ENCODE measurements at places on chromosomes 3 and 15.

- peak; percentile 11 for DNase-seq
Measured at GRCh38 chr3:188154809-188155574, 1.0 kb downstream of the LPP start.

- no peak for DNase-seq
Measured at GRCh38 chr3:149608987-149609386, 48.8 kb downstream of the WWTR1 start.

DNA sequence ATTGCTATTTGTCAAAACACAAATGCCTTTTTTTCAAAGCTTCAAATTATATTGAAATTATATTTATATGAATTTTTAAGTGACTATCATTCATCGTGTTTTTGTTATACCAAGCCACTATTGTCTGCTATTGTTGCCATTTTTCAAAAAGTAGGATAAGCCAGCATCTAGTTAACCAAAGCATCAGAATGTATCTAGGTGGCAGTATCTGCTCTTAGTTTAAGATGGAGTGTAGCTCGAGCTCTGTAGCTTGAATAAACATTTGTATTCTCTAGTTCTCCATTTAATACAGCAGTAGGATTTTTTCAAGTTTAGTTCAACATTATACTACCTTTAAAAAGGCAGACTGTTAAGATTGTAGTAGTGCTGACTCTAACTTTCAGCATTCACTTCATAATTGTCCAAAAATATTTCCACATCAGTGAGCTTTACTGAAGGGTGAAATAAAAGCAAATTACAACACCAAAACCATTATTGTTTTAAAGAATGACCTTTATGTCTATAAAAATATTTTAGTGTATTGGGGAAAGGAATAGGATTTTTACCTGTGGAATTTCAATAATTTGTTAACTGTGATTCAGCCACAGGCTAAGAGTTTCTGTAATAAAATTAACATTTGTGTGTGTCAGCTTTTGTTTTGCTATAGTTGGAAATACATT is 19.6 kb upstream of the C15orf61 start:
- DNase-seq: no peak

DNA sequence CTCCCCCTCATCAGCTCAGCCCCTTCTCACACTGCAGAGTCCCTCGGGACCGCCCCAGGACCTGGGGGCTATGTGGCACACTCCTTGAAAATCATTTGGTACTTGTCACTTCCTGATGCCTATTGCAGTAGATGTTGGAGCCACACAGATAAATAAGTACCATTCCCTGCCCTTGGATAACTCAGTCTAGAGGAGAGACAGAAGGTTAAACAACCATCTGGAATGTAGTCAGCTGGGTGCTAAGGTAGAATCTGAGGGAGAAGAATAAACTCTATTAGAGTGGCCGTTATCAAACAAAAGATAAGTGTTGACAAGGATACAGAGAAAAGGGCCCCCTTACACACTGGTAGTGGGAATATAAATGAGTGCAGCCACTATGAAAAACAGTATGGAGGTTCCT is 112.3 kb upstream of the NR2E3 start:
- DNase-seq: no peak

GRCh38 chr15:100705841-100706240 is 103.5 kb downstream of the ASB7 start:
- DNase-seq: no peak

- DNase-seq: no peak
Measured at GRCh38 chr3:40620151-40620550, 95.4 kb downstream of the ZNF621 start.

DNA sequence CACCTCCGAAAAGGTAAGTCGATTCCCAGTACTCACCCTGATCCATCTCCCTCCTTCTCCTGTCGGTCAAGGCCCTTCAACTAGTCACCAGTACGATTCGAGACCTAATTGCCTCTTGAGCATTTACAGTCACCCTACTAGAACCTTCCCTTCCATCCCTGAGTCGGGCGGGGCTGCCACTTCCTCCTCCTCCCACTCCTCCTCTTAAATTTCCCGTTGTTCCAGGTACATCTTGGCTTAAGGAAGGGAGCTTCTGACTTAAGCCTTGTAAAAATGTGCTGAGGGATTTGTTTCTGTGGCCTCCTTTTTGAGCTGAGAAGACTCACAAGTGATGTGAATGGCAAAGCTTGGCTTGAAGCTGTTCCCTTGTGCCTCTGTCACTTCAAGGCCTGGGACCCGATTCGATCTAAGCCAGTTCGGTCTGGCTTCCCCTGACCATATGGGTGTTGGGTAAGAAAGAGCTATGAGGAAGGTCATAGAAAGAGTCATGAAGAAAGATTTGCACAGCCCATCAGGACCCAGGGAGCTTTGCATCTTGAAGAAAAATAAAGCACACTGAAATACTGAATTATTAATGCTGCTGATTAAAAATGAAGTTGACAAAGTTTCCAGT is 28.1 kb downstream of the LCMT2 start:
- no peak for DNase-seq

DNA sequence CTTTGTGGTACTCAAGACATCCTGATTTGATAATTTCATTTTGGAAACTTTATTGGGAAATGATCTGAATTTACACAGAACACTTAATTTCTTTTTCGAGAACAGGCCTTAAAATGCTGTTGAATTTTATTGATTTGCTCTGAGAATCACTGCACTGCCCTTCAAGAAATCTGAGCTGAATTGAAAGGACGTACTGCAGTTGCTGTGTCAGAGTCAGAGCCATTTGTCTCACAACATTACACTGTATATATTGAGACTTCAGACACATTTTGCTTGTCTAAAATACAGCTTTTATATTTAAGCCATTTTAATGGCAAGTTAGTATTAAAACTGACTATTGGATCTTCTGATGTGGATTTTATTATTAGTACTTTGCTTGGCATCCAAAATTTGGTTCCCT is 504.1 kb downstream of the NLGN1 start:
- DNase-seq: no peak

- DNase-seq: no peak
Measured at GRCh38 chr3:13548696-13549622, at the start of gene FBLN2. Gene FBLN2 (plus strand): TSS chr3:13549125. CDS start chr3:13570356, 21,231 bp downstream.

DNA sequence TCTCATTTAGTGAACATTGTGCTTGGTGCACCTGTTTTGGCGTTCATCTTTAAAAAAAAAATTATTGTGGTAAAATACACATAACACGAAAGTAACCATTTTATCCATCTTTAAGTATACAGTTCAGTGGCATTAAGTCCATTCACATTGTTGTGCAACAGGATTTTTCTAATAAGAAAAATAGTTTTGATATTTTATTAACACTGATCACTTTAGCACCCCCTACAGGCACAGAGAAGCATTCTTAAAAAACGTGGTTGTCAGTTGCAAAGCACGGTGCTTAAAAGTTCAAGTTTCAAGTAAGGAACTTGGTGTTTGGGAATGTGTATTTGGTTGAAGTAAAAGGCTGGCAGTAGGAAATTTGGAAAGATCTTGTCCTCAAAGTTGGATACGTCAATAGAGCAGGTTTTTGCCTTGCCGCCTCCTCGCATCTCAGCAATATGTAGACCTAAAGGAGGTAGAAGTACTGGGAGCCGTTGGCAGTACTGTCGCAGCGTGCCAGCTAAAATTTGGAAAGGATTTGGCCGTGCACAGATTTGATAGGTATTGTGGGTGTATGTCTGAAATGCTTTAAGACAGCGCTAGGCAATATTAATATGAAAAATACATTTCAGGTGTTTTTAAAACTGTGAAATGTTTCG is 110.4 kb downstream of the LRRC28 start:
- no peak for DNase-seq
